ENCODE measurements at places on chromosomes 13 and 19.

- peak; percentile 98 for DNase-seq
Observed at GRCh38 chr19:55301459-55302317, 17.9 kb downstream of the BRSK1 start.

DNA sequence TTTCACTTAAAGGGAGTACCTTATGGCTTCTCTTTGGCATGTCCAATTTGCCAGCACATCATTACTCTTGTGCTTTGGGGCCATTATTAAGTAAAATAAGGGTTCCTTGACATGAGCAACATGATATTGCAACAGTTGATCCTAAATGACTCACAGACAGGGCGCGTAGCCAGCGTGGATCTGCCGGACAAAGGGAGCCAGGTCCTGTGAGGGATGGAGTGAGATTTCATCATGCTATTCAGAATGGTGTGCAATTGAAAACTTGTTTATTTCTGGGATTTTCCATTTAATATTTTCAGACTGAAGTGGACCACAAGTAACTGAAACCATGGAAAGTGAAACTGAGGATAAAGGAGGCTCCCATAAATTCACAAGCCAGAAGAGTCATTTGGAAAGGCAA is 48.6 kb upstream of the WASF3 start:
- DNase-seq, result no peak

DNA sequence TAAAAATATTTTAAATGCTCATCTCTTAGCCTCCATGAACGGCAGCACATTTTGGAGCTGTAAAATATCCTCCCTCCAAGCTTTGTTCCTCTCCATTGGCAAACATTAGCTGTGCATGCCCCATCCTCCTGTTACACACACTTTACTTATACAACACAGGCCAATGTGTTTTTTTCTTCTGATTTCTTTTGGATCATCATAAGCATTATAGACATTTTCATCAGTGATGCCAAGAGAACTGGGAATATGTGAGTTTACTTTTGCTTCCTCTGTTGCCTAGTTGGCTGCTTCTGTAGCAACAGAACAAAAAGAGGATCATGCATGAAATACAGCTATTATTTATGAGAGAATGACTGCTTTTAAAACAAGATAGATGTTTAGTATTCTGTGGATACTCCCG is 142.6 kb downstream of the PCDH9 start:
- no peak for DNase-seq

DNA sequence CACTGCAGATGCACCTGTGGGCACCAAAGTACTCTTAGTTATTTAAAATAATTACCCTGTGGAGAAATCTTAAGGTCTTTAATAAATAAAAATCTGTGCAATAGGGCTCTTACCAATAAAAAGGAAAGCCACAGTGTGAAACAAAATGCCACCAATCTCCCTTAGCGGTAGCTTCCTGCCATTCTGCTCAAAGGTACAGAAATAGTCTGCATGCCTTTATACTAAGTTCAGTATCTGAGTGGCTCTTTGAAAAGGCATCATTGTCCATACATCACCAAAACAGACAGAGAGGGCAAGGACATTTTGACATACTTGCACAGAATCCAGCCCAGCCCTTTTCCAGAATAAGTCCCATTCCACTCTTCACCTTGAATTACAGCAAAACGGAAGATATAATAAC is 161.0 kb downstream of the KLF12 start:
- DNase-seq, result no peak

GRCh38 chr13:40639221-40639681 is 27.2 kb downstream of the FOXO1 start:
- DNase-seq, result no peak

DNA sequence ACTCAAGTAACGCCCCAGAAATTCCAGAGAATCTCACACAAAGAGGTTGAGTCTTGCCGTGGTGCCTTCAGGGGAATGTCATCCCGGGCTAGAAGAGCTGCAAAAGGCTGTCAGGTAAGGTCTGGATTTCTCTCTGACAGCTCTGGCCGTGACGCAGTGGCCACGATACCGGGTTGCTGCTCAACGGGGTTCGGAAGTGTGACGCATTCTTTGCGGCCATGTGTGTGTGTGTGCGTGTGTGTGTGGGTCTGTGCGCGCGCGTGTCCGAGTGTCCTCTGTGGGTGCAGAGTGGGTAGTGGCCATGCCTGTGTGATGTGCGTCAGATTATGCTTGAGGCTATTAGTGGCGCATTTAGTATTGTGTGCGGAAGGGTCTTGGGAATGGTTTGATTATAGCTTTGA is 306 bp downstream of the ZNF540 start:
- no peak for DNase-seq

- DNase-seq, result no peak
Observed at GRCh38 chr13:36673352-36673751, 468 bp upstream of the SERTM1 start.

DNA sequence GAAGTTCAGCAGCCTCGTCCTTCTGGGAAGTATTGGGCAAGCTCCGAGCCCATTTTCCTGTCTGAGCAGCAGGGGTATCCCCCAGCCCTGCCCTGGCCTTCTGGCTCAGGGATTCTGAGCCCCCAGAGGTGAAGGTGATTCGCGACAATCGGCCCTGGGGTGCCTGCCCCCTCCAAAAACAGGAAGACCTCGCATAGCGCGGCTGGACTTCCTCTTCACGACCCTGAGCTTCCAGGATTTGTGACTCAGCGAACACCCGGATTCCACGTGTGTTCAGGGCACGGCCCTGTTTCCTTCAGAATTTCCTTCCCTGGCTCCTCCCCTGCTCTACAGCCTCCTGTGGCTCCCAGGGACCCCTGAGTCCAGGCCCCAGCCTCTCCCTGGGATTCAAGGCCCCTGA is at the start of gene SEMA6B:
Gene SEMA6B (minus strand): TSS at position 116 of the 400 bp plus-strand sequence. CDS start 1,227 bp downstream, outside the sequence.
- no peak for DNase-seq

- no peak for DNase-seq
Observed at GRCh38 chr19:28331596-28331995, 881.4 kb downstream of the UQCRFS1 start.

Measured in HTR-8/SVneo (cell line).